ENCODE measurements at places on chromosomes 2 and 18.

- DNase-seq: no peak
These were observed 73.6 kb downstream of the LPIN2 start for GRCh38 chr18:2939317-2939716.

DNA sequence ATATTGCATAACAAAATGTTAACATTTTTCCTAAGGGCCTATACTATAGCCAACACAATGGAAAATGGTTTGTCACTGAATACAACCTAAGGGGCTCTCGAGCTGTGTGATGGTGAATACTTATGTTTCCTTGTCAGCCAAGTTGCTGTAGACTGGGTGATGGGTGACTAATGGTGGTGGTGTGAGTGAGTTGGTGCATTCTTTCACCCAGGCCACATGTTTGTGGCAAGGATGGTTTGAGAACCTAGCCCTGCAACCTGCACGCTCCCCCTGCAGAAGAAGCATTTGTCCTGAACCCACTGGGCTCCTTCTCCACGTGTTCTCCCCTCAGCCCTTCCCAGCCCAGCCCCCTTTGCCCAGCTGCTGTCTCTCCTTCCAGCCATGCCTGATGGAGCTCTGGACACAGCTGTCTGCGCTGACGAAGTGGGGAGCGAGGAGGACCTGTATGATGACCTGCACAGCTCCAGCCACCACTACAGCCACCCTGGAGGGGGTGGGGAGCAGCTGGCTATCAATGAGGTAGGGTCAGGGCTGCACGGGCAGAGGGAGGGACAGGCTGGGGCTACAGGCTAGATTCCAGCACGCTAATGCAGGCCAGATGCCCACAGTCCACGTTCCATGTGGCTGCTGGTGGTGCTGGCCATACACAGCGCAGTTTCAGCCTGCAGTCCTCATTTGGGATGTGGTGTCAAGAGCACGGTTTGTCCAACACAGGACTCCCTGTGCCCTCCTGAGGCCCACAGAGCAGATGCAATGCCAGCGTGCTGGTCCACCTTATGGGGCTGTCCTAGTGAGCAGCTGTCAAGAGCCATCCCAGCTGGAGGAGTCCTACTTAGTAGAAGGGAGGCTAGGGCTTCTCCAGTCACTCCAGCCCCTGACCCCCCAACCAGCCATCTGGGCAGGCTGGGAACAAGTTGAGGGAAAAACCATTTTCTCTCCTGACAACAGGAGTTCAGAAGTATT lies 65.4 kb downstream of the FAM168B start:
- no peak for DNase-seq

DNA sequence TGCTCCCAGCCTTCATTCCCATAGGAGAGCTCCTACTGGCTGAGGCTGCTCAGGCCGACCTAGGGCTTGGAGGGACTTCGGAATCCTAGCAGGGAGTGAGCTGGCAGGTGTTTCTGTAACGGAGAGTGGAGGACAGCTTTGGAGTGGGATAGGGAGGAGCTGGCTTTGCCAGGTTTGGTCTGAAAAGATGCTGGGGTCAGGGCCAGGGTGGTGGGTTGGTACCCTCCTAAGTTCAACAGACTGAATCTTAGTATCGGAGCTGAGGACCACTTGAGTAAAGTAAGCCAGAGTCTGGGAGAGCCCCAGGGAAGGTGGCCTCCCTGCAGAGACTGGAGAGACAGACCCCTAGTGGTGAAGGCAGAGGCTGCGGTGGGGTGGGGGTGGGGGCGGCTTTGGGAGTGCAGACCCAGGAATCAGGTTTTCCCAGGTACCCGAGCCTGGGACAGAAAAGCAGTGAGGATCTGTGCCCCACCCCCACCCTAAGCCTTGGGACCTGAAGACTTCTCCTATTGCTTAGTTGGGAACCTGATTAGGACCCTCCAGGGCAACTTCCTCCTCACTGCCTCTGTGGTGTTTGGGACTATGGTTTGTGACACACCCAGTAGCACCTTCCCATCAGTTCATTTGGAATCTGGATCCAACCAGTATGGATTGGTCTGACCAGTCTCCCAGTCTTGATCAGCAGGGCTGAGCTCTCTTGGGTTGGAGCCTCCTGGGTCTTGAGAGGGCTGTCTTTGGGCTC lies 3.0 kb downstream of the CNNM4 start:
- no peak for DNase-seq

DNA sequence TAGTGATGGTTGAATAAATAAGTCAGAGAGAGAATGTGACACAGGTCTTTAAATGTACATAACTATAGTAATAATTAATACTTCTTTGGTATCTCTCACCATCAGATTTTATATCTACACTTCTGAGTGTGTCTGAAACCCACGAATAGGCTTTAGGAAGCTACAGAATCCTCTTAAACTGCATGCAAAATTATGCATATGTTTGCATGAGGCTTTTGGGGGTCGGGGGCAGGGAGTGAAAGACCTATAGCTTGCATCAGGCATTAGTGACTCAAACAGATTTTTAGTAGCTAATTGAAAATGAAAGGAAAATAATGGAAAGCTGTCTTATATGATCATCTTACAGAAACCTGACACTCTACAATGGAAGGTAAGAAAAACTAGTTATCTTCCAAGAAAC lies 14.9 kb downstream of the LRPPRC start:
- DNase-seq: no peak

DNA sequence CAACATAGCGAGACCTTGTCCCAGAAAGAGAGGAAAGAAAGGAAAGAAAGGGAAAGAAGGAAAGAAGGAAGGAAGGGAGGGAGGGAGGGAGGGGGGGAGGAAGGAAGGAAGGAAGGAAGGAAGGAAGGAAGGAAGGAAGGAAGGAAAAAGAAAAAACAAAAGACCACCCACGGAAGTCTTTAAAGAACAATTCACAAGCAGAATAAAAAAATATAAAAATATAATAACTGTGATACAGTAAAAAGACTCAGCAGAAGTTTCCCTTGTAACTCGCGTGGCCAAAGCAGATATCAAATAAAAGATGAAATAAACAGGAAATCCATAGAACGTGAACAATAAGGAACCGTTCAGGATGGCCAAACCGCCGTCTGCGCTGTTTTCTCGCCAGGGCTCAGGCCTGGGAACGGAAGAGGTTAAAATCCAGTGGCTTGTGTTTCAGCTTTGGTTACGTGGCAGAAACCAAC lies 1.2 kb upstream of the SLC1A4 start:
- no peak for DNase-seq

GRCh38 chr2:36246320-36246990 lies 109.1 kb upstream of the CRIM1 start:
- no peak for DNase-seq

DNA sequence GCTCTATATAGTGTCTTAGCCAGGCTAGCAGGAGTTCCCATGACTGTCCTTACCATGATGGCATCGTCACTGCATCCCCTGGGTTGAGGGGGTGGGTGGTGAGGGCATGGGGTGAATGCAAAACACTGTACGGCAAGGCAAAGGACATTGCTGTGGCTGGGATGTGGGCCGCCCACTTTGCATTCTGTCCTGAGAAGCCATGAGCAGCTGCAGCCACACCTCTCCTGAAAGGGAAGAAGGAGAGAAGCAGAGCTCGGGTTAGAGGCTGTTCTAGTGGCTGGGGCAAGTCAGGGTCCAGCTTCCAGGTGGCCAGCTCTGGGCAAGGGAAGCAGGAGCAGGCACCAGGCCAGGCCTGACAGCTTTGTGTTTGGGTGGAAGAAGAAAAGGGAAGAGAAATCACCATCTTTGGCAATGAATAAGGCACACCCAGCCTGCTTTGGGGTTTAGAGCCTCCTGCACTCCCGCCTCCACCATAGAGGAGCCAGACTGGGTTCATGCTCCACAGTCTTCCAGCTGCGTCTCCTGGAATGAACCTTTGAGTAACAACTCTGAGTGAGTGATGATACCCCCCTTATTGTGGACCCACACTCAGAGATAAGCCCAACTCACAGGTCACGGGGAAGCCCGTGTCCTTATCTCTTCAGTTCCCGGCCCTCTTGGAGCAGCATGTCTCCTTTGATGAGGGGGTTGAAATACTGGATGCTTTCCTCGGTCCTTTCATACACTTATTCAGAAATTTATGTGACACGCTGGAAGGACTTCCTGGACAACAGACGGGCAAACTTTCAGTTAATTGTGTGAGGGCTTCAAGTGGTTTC lies 63.4 kb downstream of the INPP4A start:
- no peak for DNase-seq

DNA sequence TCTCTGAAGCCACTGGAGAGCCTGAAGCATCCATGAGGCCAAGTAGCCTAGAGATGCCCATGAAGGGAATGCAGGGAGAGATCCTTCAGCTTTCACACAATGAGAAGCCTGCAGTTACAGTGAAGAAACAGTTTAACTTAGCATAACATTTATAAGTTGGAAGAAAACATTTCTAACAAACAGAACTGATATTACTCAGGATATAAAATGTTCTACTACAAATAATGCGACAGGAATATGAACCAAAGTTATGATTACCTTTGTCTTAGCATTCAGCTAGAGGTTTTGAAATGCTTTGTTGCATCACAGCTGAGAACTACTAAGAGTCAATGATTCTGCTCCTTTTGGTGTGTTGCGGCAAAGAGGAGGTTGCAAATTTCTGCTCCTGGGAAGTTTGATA lies 6.9 kb upstream of the KYNU start:
- no peak for DNase-seq

DNA sequence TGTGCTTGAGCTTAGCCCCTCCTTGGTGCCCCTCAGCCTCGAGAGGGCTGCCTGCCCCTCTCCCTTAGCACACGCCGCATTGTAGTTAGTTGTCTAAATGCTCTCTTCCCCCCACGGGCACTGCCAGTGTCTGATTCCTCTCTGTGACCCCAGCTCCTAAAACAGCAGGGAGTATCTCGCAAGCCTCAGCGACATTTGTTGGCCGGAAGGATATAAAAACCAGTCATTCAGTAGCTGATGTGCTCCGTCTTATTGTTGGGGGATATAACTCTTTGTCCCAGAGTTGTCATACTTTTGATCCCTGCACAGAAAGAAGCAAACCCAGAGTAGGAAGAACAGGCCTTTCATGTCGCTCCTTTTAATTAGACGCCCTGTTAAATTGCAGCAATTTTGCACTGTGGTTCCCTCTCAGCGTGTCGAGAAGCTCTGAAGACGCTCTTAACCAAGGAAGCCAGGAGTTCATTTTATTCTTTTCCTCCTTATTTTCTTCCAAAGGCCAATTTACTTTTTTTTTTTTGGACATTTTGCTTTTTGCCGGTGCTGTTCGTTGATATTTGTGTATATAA lies 201.8 kb downstream of the KLHL29 start:
- DNase-seq: no peak

DNA sequence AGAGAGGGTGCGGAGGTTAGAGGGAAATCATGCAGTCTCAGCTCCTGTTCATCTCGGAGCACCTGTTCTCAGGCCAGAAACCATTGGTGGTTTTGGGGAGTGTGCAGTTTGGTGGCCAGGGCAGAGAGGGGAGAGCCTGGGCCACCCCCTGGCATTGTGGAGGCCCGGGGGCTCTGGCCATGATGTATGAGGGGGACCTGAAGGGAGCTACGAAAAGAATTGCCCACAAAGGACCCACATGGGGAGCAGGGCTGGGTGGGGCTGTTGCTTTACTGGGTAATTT lies 87.7 kb downstream of the DGKD start:
- no peak for DNase-seq

GRCh38 chr2:88318071-88318955 lies 134.2 kb downstream of the FOXI3 start:
- DNase-seq: no peak

DNA sequence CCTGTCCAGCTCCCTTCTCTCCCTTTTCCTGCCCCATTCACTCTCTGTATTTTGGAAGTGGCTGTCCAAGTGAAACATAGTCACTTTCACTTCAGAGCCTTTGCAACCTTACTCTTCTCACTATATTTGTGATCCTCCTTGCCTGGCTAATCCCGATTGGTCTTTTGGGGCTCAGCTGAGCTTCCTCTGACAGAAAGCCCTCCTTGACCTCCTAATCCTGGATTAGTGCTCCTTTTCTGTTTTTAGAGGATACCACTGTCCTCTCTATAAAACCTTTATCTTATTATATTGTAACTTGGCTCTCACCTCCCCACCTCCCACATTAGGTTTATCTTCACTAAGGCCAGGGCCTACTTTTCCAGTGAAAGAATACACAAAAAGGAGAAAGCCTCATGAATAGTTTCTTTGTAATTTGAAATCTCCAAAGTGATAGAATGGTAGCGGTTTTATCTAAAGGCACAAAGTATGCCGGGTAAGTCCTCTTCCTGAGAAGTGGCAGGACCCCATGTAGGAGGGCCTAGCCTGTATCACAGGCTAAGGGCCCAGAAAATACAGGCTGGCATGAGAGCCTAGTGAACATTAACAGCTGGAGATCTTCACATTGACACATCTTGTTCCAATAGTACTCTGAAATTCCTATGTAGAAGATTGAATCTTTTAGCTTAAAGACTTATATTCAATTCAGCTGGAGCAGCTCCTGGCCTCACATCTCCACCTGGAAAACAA lies 83.1 kb upstream of the GAREM1 start:
- DNase-seq: no peak

GRCh38 chr2:26195040-26195984 lies 22.4 kb downstream of the GAREM2 start:
- DNase-seq: no peak

GRCh38 chr2:147051814-147052213 lies 793.0 kb upstream of the ACVR2A start:
- DNase-seq: no peak

DNA sequence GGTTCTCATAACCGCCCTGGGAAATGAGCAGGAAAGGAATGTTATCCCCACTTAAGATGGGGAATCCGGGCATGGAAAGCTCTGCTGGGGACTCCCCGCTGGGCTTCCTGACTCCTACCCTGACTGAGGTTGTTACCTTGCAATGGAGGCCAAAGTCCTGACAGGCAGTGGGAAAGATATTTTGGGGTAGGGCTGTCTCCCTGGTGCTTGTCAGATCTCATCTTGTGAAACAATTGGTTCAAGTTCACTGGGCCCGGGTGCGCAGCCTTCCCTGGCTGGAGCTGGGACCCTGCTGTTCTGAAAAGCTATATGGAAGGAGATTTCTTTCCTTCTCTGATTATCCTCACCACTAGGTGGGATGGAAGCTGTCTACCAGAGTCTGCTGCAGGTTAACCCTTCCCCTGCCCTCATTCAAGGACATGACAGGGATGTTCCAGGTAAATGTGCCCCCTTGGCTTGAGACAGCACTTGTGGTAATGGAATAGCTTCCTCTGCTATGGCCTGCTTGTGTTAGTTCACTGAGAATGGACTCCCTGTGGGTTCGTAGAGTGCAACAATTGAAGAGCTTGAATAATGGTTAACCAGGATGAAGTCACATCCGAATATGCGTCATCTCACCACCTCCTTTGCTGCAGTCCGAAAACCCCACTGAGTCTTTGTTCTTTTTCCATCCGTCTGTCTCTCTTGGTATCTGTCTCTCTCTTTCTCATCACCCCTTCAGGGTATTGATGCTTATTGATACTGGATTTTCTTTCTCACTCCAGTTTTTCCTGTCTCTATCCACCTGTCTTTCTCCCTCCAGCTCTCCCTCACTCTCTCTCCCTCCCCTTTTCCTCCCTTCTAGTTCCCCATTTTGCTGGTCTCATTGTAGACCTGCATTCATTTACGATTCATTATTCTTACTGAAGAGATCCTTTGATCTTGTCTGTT lies 67.8 kb upstream of the EPAS1 start:
- DNase-seq: no peak
